ENCODE measurements at places on chromosomes 12 and 14. TPM values are rescaled to one million over a fixed set of nuclear protein-coding genes. Genes with fewer than 3 reads are reported as not detected.
A peak's percentile ranks its signal among the peaks of the same experiment; 100 is the strongest.

DNA sequence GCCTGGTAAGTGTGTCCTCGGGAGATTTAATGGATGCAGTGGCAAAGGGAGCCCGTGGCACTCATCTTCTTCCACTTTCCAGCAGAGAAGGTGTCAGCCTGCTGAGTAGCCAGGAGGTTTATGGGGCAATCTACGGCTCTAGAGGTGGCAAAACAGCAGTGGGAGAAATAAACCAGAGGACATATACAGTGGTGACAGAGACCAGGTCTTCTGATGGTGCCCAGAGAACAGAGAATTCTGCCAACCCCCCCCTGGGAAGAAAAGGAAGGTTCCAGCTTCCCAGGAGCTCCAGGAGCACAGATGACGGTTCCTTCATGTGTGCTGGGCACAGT lies 43.0 kb downstream of the SMIM41 start:
- peaks cover 19% of the 10 kb centered on the region for H3K4me1 ChIP-seq
- H3K36me3 ChIP-seq, result no peaks in the 10 kb centered on the region
- no peak for DNase-seq
- H3K4me3 ChIP-seq, result no peak overlapping the region

GRCh38 chr14:90732718-90733117 lies 83.5 kb downstream of the TTC7B start:
- H3K27ac ChIP-seq, result no peak overlapping the region
- DNase-seq, result no peak
- peaks cover 8% of the 10 kb centered on the region for H3K4me1 ChIP-seq
- H3K4me3 ChIP-seq, result no peak overlapping the region
- peaks cover 13% of the 10 kb centered on the region for H3K36me3 ChIP-seq
- no peaks in the 10 kb centered on the region for H3K27me3 ChIP-seq

GRCh38 chr12:10178821-10179220 lies at the start of gene TMEM52B:
Gene TMEM52B, plus strand, starts transcription at chr12:10179032. Its CDS starts 543 bp downstream, at chr12:10179575.
- peak within 1 kb of the TSS; percentile 35 for H3K27ac ChIP-seq
- DNase-seq, result no peak
- H3K27me3 ChIP-seq, result peaks cover 9% of the 10 kb centered on the region

GRCh38 chr14:77375973-77376770 lies 722 bp downstream of the TMED8 start:
- no peaks in the 10 kb centered on the region for H3K27me3 ChIP-seq
- peaks cover 3% of the 10 kb centered on the region for H3K36me3 ChIP-seq

DNA sequence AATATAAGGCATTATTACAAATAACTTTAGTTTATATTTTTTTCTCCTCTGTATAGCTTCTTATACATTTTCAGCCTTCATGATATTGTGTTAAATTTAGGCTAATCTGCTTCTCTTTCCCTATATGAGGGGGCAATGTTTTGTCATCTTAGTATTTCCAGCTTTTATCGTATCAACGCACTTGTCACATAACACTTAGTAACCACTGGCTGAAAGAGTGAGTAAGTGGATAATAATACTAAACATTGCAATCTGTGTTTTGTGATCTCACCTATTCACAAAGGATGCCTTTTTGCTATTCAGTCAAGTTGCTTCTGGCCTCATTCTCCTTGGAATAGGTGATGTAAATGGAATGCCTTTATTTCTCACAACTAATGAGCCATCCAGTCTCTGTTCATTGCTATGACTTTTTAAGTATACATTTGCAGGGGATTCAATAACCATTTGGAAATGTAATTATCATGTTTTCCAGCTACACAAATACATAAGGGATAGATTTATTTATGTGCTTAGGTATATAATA lies 260.9 kb downstream of the BMP4 start:
- H3K27ac ChIP-seq, result no peak overlapping the region
- H3K27me3 ChIP-seq, result no peaks in the 10 kb centered on the region
- DNase-seq, result no peak
- H3K36me3 ChIP-seq, result no peaks in the 10 kb centered on the region

GABARAPL1 gene
- total RNA-seq, result 43.5 TPM

DNA sequence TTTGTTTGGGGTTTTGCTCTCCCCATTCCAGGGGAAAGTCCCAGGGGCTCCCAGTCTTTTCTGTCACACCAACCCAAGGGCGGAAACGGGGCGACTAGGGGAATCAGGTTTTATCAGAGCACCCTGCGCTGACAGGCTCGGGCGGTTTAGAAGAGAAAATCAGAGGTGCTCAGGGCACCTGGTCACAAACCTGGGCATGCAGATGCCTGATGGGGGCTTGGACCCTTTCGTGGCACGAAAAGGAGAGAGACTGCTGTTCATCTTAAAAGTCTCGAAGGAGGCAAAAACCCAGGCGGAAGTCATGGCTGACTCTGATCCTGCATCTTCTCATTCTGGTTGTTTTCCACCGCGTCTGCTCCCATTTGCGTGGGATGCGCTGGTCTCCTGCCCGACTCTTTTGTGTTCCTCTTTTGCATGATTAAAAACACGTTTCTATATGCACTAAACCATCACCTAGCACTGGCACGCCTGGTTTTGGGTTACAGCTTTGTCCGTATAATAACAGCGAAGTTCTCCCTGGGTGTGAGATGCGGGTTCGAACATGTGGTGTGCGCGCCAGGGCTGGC lies 13.2 kb downstream of the OTX2 start:
- H3K4me1 ChIP-seq, result no peaks in the 10 kb centered on the region
- peaks cover 92% of the 10 kb centered on the region for H3K27me3 ChIP-seq
- H3K36me3 ChIP-seq, result no peaks in the 10 kb centered on the region
- no peak overlapping the region for H3K27ac ChIP-seq

DNA sequence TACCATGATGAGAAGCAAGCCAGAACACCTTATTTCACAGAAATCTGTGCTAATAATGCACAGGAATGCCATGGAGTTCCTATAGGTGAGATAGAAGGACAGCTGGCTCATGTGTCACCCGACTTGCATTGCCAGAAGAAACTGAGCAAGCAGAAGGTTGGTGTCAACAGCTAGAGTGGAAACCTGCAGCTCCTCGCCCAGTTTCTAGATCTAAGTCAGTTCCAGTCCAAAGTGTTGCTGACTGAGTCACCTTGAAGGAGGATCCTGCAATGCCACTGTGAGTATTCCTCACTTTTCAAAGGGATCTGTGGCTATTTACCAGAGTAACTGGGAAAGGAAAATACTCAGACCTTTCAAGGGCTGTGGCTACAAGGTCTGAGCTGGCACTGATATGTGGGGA lies 17.1 kb downstream of the CDKL1 start:
- no peaks in the 10 kb centered on the region for H3K4me1 ChIP-seq
- H3K36me3 ChIP-seq, result no peaks in the 10 kb centered on the region
- no peaks in the 10 kb centered on the region for H3K27me3 ChIP-seq
- no peak for DNase-seq
- no peak overlapping the region for H3K27ac ChIP-seq
- H3K4me3 ChIP-seq, result no peak overlapping the region

GALNT16 gene
- total RNA-seq, result 2.9 TPM

Measured in type B pancreatic cell (in vitro differentiated cells).